ENCODE measurements at places on chromosomes 6 and 20. TPM values are rescaled to one million over a fixed set of nuclear protein-coding genes. Genes with fewer than 3 reads are reported as not detected.

GRCh38 chr6:170485159-170485558, 67.9 kb downstream of the PSMB1 start:
- no peak for DNase-seq

The SPEF1 gene
- 0.07 TPM for polyA plus RNA-seq

DNA sequence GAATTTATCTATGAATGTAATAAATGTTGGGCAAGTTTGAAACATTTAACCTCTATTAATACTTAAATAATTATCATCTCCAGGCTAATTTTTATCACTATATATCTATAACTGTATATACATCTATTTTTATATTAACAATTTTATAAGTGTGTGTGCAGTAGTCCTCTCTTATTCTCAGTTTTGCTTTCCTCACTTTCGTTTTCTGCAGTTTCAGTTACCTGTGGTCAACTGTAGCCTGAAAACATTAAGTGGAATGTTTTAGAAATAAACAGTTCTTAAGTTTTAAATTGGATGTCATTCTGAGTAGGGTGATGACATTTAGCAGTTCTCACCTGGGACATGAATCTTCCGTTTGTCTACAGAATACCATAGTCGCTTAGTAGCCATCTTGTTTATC, 379.4 kb upstream of the MAN1A1 start:
- DNase-seq: no peak

DNA sequence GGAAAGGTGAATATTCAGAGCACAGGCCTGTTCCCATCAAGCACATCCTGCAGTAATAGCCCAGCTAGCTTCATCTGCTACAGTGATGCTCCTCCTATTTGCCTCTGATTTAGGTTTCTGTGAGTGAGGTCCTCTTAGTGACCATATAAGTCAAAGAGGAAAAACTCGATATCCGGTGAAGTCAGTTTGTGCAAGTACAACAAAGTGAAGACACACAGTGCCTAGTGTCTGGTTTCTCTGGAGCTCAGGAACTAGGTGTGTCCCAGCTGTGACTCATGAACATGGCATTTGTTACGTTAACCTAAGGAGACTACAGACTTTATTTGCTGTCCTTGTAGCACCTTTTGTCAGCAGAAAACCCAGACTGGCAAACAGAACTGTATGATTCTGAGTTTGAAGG, 33.9 kb downstream of the EDN1 start:
- no peak for DNase-seq

DNA sequence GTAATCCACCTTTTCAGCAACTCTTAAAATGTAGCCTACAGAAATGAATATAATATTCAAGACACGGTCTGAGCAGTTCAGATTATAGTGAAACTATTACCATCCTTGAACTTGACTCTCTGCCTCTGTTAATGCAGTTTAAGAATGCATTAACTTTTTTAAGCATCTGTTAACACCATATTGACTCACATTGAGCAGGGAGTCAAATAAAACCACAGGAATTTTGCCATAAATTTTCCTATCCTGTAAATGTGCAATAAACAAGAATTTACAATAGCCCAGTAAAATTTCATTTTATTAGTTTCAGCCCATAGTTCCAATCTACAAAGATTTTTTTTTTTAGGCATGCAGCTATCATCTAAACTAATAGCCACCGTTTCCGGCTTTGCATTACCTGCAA, 239.2 kb upstream of the DEFB112 start:
- DNase-seq: no peak

DNA sequence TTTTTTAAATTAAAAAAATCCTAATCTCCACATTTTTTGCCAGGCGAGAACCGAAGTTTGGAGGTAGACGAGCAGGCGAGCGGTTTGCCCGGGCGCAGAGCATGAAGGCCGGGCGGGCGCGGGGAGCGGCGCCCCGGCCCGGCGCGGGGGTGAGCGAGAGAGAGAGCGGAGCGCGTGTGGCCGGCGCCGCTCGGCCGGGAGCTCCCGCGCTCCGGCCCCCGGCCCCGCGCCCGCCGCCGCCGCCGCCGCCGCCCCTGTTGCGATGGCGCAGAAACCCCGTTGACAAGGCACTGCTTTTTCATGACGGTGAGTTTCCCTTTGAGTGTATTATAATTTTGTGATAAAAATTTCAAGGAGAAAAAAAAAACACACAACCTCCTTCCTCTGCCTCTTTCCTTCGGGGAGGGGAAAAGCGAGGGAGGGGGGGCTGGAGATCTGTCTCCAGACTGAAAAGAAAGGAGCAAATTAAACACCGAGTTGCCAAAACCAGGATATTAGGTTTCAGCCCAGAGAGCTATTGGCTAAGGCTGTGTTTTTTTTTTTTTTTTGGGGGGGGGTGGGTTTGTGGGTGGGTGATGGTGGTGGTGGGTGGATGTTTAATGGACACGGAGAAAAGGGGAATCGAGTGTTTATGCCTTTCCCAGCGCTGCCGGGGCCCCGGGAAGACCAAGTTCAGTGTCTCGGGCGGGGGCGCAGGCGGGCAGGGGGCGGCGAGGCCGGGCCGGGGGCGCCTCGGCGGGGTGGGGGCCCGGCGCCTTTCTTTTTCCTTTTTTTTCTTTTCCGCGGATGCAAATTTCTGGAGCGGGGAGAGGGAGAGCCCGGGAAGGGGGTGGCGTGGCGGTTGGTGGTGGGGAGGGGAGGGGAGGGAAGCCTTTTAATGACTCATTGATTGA, at the start of gene BICRAL:
BICRAL (plus strand) TSS at position 257 of the 893 bp plus-strand sequence. CDS start 39,971 bp downstream, outside the sequence.
- peak; percentile 77 for DNase-seq

- no peak for DNase-seq
These were observed 432.8 kb downstream of the HDGFL1 start for GRCh38 chr6:23002044-23002619.

The BEND6 gene
- 0.09 TPM for polyA plus RNA-seq

DNA sequence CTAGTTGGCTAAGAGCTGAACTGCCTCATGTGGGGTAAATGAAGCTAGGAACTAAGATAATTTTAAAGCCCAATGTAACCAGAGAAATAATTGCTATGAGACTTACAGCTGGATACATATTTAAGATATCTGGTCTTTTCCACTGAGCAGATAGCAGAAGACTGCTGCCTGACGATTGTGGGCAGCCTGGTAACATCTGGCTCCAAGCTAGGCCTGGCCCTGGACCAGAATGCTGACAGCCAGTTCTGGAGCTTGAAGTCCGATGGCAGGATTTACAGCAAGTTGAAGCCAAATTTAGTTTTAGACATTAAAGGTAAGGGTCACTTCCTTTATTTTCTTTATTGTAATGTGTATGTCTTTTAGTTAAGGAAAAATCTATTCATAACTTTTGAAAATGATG, 65.7 kb downstream of the RTN4IP1 start:
- DNase-seq: peak; percentile 45

GRCh38 chr20:22977047-22977785, 57.9 kb upstream of the SSTR4 start:
- DNase-seq: peak; percentile 63

DNA sequence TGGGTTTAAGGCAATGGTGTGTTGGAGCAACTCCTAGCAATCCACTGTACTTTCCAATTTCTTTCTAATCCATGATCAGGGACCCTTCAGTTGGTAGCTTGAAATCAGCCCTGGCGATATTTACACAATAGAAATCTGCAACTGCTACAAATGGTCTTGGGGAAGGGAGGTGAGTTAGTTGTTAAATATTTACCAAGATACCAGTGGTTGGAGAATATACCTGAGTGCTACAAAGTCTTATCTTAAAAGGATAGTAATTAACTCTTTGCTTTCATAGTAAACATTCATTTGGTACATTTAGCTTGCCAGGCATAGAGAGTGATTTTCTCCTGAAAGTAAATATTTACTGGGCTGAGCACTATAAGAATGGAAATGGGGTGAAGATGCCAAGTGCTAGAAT, 568.2 kb downstream of the BCKDHB start:
- no peak for DNase-seq

DNA sequence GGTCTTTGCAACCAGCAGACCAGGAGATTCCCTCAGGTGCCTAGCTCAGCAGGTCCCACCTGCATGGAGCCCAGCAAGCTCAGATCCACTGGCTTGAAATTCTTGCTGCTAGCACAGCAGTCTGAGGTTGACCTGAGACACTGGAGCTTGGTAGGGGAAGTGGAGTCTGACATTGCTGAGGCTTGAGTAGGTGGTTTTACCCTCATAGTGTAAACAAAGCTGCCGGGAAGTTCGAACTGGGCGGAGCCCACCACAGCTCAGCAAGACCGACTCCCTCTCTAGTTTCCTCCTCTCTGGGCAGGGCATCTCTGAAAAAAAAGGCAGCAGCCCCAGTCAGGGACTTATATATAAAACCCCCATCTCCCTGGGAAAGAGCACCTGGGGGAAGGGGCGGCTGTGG, 34.3 kb downstream of the PRSS35 start:
- no peak for DNase-seq

- no peak for DNase-seq
These were observed 6.4 kb upstream of the TBXT start for GRCh38 chr6:166174031-166174430.

- DNase-seq: no peak
These were observed 41.7 kb downstream of the COL19A1 start for GRCh38 chr6:69907981-69908498.
